ENCODE measurements at places on chromosomes 5 and 9. TPM values are rescaled to one million over a fixed set of nuclear protein-coding genes. Genes with fewer than 3 reads are reported as not detected.

- DNase-seq, result no peak
Measured at GRCh38 chr9:75184471-75184870, 96.2 kb downstream of the OSTF1 start.

GRCh38 chr5:96316017-96316416 is 117.0 kb downstream of the PCSK1 start:
- DNase-seq, result no peak

MOB3B gene
- total RNA-seq, result 3.7 TPM

- no peak for DNase-seq
Measured at GRCh38 chr9:86241216-86241615, 18.2 kb downstream of the C9orf153 start.

TAF1L gene
- total RNA-seq, result not detected

NUTM2F gene
- not detected for total RNA-seq

- no peak for DNase-seq
Measured at GRCh38 chr9:20428976-20429375, 193.3 kb downstream of the MLLT3 start.

GRCh38 chr9:16950051-16950450 is 79.6 kb upstream of the BNC2 start:
- DNase-seq, result no peak

GRCh38 chr5:133859073-133859472 is 109.4 kb downstream of the C5orf15 start:
- DNase-seq, result no peak

DNA sequence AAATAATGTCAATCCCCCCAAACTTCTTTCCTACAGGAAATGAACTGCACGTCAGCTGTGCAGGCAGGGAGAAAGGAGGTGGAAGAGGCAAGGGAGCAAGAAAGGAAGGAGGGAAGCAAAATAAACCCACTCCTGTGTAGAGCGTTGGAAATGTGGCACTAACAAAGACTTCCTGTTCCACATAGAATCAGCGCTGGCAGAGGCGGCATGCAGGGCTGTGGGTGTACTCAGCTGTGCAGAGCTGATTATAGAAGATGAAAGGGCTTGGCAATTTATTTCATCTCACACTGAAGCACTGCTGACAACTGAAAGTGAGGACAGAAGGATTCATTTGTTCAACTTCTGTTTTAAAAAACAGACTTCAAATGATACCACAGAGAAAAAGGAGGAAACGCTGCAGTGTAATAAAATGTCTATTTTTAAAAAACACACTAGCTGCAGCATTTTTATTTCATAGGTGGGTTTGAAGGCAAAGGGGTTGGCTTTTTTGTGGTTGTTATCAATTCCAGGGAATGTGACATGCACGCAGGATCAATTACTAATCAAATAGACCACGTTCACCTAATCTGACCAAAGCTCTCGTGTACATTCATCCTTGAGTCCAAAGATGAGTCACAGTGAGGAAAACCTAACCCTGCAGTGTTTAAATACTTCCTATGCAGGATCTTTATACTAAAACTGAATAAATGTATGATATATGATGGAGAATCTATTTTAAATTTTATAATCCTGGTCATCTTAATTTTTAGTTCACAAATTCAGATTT is 583.5 kb downstream of the ZNF608 start:
- DNase-seq, result no peak

- DNase-seq, result no peak
Measured at GRCh38 chr5:3302228-3302627, 293.4 kb upstream of the IRX1 start.

- no peak for DNase-seq
Measured at GRCh38 chr5:106172681-106173532, 1497.8 kb downstream of the EFNA5 start.

FGFR4 gene
- total RNA-seq, result 1.9 TPM

- DNase-seq, result no peak
Measured at GRCh38 chr9:17090041-17090440, 44.8 kb upstream of the CNTLN start.

GRXCR2 gene
- total RNA-seq, result not detected

DNA sequence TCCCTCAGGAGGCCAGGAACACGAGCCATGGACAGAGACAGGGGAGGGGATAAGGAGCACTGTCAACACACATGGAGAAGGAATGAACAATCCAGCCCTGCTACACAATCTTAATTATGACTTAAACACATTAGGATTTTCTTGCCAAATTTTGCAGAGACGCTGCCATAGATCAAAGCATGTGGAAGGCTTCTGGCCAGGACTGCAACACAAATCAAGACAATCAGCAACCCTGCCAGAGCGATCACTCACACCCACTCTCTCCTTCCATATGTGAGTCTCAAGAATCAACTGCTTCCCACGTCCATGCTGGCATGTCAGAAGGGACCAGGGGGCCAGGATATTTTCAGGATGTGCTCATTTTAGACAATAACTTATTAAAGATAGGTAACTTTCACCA is 85.6 kb downstream of the ROR2 start:
- no peak for DNase-seq

- DNase-seq, result no peak
Measured at GRCh38 chr9:121059513-121059912, 9.4 kb upstream of the C5 start.

DNA sequence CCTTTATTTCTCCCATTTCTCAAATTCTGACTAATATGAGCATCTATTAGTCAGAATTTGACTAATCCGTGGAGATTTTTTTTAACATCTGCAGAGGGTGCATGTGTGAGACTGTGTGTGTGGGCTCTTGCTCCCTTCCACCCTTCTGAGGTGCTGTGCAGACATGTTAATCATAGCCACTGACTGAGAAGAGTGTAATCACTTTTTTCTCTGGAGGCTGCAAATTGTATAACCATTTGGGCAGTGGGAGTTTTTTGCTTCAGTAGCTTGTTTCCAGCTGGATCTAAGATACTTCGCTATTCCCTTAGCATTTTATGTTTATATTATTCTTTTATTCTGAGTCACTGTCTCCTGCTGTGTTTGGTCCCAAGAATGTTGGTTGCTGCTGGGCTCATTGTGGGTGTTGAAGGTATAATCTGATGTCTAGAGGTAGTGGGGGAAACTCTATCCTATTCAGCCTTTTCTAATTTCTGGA is 66.2 kb downstream of the ARHGEF28 start:
- no peak for DNase-seq

GRCh38 chr5:141186897-141187512 is at the start of gene PCDHB9:
PCDHB9 (plus strand) TSS chr5:141187161; CDS start chr5:141187319, 158 bp downstream.
- no peak for DNase-seq

DNA sequence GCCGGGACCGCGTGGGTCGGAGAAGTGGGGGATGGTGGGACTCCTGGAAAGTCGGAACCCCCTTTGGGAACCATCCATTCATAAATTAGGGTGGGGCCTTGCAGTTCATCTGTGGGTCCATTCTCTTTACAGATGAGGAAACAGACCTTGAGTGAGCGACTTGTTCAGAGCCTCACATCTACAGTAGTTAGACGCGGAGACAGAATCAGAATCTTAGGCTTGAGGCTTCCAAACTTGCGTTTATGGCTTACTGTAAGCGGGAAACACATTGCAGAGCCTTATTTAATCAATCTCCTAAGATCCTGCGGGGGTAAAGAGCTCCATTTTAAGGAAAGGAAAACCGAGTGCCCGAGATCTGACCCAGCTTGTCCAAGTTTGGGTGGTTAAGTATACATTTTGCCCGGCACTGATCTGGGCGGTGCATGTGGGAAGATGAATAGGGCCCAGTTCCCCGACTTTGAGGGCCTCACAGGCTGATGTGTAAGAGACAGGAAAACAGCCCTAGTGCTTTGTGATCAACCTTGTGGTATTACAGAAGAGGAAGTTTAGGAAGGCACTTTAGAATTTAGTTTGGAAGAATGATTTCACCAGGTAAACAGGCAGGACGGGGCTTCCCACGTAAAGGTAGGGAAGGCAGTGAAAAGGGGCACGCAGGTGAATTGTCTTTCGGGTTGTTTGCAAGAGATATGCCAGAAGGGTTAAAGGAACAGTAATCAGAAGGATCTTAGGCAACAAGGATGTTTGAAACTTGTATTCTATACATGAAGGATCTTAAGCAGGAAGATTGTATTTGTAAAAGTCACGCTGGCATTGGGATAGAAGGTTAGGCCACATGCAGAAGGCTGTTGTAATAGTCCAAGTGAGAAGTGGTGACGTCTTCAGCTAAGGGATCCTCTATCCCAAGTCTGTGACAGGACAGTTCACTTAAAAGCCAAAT is 744 bp downstream of the TARS1 start:
- no peak for DNase-seq

GRCh38 chr5:171871711-171872110 is 86.1 kb downstream of the SMIM23 start:
- DNase-seq, result no peak

- DNase-seq, result no peak
Measured at GRCh38 chr9:95413793-95414192, 96.3 kb upstream of the FANCC start.

- no peak for DNase-seq
Measured at GRCh38 chr5:77851176-77852067, 75.3 kb upstream of the TBCA start.

LVRN gene
- total RNA-seq, result 0.46 TPM

DNA sequence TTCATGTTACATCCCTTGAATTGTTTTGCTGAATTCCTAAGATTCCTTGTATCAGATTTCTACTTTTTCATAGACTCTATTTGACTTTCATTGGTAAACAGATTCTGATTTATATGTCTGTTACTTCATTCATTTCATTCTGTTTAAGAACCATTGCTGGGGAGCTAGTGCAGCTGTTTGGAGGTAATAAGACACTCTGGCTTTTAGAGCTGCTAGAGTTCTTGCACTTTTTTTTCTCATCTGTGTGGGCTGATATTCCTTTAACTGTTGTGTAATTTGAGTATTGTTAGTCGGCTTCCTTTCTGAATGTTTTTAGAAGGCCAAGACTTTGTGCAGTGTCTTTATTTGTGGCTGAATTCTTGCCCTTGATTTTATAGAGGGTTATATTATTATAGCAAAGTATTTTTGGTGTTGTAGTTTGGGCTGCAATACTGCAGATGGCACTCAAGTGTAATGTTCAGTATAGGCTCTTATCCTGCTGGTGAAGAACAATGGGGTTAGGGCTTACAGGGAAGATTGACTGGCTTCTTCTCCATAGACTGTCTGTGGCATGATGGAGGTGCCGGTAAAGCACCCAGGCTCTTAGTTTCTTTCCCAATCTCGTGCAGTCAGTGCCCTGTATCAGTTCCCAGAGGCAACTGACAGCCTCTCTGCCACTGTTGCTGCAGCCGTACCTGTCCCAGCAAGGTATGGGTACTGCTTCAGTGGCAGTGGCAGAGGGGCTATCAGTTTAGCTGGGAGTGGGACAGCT is 162.2 kb downstream of the OXCT1 start:
- no peak for DNase-seq

FOXD4L3 gene
- not detected for total RNA-seq

DNA sequence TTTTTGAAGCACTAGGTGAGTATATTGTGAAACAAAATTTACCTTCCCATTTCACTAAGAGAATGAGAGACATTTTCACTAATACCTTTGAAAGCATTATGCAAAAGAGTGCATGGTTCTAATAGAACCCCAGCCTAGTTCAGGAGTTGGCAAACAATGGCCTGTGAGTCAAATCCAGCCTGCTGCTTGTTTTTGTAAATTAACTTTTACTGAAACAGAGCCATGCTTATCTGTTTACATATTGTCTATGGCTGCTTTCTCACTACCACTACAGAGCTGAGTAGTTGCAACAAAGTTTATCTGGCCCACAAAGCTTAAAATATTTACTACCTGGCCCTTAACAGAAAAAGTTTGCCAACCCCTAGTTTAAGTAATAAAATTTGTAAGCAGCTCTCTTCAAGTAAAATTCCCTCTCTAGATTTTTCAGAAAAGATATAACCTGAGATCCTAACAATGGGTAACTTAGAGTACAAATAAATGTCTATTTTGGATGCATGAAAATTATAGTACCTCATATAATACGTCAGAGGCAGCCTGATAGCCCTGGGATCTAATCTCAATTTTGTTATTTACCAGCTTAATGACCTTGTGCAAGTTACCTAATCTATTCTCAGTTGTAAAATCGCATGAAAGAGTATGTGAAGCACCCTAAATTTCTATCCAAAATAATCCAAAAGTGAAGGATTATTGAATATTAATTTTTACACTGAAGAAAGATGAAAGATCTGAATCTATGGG is 50.7 kb upstream of the ARL15 start:
- no peak for DNase-seq

SLC36A3 gene
- total RNA-seq, result not detected

- DNase-seq, result no peak
Measured at GRCh38 chr5:126693806-126694205, 83.1 kb upstream of the LMNB1 start.

TMEM252 gene
- not detected for total RNA-seq

GRCh38 chr5:32076699-32077695 is 97.1 kb downstream of the GOLPH3 start:
- DNase-seq, result no peak

DNA sequence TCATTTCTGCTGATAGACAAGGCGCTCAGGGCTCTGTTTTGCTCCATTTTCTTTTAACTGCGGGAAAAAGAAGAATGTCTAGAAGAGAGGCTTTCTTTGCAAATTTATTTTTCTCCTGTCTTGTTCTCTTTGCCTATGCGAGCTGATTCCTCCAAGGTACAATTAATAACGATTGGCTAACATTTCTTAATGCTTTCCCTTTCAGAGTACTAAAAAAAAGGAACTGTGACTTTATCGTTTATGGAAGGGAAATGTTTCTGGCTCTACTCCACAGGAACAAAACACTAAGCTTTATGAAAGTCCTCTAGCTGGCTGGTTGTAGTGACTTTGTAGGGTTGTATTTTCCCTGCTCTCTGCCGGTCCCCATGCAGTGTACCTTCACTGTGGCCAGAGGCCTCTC is 11.7 kb downstream of the NSG2 start:
- no peak for DNase-seq

- no peak for DNase-seq
Measured at GRCh38 chr5:135941711-135942110, 13.1 kb downstream of the LECT2 start.

LCN1 gene
- 0.60 TPM for total RNA-seq

DNA sequence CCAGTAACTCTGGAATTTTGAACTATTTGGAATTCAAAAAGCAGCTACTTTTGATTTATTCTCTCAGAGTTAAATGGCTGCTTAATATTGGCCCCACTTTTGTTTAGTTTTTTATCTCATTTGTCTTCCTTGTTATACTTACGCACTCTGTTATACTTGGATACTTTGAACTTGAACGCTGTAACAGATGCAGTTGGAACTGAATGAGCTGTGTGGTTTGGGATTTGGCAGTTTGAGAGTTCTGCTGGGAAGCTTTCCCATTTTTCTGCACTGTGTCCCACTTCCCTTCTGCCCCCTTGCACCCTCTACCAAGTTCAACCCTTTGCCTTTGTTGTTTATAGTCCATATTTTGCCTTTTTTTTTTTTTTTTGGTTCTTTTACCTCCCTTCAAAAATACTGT is 3.8 kb downstream of the RHOBTB3 start:
- no peak for DNase-seq
